NCI-H1105 treated with DMSO at 0.1 percent for 48 hours (cell line): ENCODE measurements at places on chromosomes 4 and X.

DNA sequence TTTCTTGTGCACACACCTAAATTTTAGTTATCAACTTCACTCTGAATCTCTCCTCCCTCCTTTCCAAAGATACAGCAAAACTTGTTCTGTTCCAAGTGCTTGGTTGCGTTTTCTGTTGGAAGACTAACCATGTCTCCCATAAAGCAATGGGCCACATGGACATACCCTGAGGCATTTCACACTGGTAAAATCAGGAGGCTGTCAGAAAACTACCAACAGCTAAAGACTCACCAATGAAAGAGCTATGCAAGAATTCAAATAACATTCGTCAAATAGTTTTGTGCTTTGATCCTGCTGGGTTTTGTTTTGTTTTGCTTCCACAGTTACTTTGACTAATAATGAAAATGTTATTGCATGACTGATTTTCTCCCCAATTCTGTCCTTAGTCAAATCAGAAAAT is 46.0 kb downstream of the PHEX start:
- no peak for DNase-seq

DNA sequence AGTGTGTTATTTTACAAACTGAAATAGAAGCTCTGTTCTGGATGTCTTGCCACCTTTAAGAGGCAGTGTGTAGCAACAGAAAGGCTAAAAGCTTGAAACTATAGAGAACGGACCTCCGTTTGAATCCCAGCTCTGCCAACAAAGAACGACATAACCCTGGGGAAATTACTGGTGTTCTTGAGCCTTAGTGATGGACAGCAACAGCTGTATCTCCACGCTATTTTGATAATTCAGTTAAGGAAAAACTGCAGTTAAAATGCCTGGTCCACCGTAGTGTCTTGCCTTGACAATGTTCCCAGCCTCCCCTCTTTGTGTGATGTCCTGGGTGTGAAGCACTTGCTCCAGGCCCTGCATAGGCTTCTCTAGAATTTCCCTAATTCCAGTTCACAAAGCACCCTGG is 256.8 kb upstream of the HS3ST1 start:
- DNase-seq, result no peak

DNA sequence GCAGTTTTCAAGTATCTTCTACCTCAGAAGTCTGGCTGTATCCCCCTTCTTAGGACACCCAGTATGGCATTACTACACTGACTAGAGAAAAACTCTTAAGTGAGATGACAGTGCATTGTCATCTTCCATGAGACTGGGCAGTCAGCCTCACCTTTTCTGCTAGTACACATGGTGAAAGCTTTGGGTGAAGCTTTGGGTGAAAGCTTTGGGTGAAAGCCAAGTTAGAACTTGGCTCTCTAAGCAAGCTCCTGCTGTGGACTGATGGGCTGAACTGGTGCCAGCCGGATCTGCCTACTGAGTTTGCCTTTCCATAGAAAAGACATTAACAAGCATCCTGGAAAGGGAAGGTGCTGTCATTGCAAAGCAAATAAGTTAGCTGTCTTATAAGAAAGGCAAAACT is 8.8 kb downstream of the EPHA5 start:
- DNase-seq, result peak; percentile 68

DNA sequence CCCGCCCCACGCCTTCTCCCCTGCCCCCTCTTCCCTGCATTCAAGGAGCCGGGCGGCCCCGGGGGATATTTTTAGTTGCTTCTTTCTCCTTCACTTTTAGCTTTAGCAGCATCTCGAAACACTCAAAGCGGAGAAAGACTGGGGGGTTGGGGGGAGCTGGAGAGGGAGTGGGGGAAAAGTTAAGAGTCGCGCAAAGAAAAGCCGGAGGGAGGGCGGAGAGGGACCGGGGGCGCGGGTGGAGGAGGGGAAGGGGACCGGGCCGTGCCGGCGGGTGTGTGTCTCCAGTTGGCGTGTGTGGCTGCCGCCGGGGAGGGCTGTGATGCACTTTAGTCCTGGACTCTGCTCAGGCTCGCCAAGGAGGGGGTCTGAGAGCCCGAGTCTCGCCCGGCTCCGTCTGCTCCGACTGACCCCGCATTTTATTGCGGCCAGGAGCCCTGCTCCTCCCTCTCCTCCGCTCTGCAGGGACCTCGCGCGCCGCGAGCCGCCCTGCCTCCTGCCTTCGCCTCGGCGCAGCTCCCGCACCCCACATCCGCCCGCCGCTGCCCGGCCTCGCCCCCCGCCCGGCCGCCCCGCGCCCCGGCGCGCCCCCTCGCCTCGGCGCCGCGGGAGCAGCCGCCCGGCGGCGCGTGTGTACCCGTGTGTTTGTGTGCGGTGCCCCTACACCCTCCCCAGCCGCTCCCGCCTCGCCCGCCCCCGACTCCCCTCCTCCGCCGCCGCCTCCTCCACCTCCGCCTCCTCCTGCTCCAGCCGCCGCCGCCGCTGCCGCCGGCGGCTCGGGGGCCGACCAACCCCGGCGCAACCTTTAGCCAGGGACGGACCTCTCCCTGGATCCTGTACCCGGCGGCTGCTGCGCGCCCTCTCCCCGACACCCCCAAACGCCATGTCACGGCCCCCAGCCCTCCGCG is 1.4 kb downstream of the ZNF827 start:
- DNase-seq, result peak; percentile 31

GRCh38 chr4:53907772-53908171 is 156.6 kb downstream of the CHIC2 start:
- no peak for DNase-seq

- DNase-seq, result no peak
These were observed 691.5 kb upstream of the POU3F4 start for GRCh38 chrX:82816562-82816961.

DNA sequence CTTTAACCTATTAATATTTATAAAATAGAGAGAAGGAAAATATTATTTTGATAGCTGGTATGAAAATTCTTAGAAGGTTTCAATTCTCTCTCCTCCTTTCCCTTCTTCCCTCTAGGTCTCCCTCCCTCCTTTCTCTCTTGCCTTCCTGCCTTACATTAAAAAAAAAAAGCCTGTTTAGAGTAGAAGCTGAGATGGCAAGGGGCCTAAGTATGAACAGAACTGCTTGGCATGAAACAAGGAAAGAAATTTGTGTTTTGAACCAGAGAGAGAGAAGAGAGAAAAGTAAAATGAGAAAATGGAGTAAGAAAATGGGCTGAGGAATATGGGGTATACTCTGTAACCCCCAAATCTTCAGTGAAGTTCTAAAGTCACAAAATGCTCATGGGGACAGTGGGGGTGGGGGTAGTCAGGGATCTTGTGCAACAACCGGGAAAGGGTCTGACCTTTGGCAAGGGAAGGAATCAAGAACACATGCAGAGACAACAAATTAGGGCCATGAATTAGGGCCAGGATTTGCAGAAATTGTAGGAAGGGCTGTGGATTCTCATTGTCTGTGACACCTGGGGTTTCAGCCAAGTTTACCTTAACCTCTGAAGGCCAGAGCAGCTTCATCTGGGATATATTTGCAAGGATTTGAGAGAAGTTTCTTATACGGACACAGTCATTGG is 30.6 kb downstream of the SUPT20HL2 start:
- no peak for DNase-seq

DNA sequence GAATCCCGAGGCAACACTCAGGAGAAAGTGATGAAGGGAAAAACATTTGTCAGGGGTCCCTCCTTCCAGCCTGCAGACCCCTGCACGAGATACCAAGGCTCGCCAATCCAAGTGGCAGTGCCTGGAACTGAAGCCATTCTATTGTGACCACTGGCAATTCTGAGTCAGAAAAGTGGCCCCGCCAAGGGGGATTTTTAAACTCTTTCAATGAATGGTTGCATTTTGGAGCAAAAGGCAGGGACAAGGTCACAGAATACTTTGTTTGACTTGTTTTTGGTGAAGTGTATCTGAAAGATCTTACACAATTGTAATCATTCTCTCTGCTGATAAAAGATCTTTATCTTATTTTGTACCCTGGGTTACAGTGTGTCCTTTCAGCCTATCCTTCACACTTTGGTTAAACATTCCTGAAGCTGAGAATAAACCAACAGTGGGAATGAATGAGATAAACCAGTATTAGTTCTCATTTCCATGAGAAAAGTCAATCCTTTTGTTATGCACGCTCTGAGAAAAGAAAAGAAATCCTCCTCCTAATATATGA is 115.9 kb upstream of the PDLIM3 start:
- no peak for DNase-seq

DNA sequence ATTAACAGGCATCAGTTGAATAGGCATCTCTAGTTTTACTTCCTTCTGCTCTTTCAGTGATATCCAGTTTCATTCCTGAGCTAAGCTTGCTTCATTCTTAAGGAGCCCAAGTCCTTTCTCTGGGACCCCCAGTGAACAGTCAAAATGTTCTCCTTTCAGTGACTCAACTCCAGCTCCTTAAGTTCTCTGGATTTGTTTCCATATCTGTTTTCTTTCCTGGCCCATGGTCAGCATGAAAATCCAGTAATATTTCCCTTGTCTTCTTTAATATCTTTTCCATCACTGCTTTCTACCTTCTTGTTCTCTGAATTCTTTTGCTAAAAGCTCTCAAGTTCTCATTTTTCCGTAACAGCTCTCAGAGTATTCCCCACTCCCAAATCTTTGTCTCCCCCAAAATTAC is 25.5 kb downstream of the ADGRL3 start:
- DNase-seq, result no peak

GRCh38 chr4:174521800-174522182 is 497 bp downstream of the HPGD start:
- peak; percentile 40 for DNase-seq

GRCh38 chrX:40931921-40932320 is 153.3 kb upstream of the USP9X start:
- no peak for DNase-seq

GRCh38 chrX:19968276-19968675 is 22.6 kb downstream of the BCLAF3 start:
- DNase-seq, result no peak
